Esophagus squamous epithelium (tissue), 5 donors: ENCODE measurements at places on chromosomes 2 and 18.

DNA sequence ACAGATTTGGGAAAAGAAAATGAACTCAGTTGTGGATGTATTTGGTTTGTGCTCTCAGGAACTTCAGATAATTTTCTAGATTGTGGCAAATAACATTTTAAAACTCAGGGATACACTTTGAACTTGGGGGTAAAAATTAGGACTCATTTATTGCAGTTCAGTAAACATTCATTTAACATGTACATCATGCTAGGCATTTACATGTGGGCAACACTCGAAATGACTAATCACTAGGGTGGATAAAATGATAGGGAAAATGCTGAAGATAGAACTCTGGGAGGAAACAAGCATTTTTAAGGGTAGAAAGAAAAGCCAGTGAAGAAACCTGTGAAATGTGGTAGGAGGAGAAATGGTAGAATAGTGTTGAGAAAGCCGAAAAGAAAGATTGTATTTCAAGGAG, 7.8 kb downstream of the FAM117B start:
- no peak for DNase-seq

GRCh38 chr2:239600001-239600593, 199.3 kb upstream of the HDAC4 start:
- DNase-seq: no peak

DNA sequence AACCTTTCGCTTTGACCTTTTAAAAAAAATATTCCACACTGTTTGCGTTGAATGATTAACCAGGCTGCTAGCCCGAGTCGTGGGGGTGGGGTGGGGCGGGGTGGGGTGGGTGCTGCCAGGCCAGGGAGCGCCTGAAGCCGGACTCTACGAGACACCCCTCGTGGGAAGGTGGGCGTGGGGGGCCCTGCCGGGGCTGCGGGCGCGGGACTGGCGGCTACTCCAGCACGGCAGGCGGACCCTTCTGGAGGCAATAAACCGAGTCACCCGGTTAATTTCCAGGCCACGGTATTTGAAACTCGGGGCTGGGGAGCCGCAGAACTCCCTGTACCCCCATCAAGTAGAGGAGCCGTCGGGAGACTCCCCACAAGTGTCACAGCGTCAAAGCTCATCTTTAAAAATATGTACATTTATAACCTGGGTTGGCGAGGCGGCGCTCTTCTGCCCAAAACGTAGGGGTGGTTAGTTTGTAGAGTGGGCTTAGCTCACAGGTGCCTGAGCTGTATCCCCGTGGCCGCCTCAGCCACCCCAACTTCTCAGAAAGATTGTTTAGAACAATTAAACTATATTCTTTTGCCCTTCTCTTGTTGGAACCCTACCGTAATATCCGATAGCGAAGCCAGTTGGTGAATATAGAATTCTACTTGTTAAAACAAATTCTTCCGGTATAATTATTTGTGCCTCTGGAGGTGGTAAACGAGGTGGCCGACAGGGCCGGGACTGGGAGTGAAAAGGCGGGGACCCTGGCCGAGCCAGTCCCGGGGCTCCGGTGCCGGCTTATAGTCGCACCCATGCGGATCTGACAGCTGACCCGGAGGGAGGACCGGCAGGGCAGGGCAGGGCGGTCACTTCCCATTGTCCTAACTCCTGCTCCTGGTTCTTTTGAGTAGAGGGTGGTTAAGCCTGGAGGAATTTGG, 1.4 kb downstream of the B3GNT2 start:
- DNase-seq: no peak

DNA sequence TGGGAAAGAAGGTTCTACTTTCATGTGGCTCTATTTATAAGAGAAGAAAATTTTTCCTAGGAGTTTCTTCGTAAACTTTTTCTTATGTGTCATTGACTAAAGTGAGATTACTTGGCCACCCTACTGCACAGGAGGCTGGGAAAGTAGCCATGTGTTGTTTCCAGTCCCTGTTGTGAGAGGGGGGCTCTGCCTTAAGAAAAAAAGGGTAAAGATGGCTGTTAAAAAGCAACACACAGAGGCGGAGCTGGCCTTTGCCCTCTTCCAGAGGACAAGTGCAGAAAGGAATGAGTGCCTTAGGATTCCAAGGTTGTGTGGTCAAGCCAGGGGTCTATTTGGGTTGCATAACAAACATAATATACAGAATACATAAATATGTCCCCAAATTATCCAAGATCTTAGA, 230.0 kb upstream of the CXCR4 start:
- no peak for DNase-seq
